ENCODE measurements at places on chromosomes 4 and X.
A peak's percentile ranks its signal among the peaks of the same experiment; 100 is the strongest.

GRCh38 chr4:4395849-4396627 lies 9.1 kb downstream of the NSG1 start:
- DNase-seq, result no peak

GRCh38 chr4:8308144-8308543 lies 38.6 kb downstream of the HTRA3 start:
- DNase-seq, result peak; percentile 0

DNA sequence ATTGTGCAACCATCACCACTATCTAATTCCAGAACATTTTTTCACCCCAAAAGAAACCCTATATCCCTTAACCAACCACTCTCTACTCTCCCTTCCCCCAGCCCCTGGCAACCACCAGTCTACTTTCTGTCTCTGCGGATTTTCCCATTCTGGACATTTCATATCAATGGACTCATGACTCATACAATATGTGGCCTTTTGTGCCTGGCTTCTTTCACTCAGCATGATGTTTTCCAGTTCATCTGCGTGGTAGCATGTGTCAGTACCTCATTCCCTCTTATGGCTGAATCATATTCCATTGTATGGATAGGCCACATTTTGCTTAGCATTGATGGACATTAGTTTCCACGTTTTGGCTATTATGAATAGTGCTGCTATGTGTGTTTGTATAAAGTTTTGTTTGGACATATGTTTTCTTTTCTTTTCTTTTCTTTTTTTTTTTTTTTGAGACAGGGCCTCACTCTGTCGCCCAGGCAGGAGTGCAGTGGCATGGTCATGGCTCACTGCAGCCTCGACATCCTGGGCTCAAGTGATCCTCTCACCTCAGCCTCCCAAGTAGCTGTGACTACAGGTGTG lies 335.4 kb downstream of the BCOR start:
- no peak for DNase-seq

DNA sequence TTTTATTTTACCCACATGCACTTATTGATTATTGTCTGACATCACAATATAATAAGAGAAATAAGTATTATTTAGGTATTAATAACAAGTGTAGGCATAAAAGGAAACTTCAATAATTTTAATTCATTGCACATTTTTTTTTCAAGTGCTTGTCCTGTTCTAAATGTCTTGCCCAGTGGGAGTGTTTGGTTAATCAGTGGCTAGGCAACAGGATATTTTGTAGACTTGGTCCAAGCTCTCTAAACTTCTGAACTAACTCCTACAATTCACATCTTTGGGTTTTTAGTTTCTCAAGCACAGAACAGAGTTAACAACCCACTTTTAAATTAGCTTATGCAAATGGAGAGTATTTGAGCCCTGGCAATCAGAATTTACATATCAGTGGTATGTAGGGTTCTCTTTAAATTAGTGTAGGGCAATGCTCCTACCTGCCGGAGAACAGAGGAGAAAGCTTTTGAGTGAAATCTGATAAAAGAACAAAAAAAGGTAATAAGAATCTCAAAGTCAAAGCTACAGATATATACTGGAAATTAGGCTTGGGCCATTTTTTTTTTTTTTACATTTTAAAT lies 353.5 kb downstream of the ADGRL3 start:
- DNase-seq, result no peak

DNA sequence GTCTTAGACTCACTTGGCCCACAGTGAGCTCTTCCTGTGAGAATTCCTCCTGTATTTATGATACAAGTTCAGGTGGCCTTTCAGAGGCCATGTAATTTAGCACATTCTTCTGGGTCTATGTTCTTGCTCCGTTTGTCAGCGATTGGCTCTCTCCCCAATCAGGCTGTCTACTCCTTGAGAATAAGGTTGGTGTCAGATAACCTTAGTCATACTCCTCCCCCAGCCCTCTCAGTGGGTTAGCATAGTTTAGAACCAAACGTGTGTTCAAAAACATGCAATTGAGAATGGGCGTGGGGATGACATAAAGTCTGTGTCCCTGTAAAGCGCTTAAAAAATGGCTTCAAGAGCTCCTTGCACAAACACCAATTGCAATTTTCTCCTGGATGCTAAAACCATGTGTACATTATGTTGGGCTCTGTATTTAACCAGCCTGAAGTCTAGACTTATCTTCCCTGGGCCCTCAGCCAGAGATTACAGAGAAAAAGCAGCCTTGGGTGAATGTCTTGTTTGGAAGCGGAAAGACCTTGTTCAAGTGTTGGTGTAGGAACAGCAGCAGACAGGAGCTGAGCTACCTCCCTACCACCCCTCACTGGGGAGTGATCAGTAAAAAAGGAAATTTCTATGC lies 9.9 kb upstream of the CT47C1 start:
- peak; percentile 20 for DNase-seq

DNA sequence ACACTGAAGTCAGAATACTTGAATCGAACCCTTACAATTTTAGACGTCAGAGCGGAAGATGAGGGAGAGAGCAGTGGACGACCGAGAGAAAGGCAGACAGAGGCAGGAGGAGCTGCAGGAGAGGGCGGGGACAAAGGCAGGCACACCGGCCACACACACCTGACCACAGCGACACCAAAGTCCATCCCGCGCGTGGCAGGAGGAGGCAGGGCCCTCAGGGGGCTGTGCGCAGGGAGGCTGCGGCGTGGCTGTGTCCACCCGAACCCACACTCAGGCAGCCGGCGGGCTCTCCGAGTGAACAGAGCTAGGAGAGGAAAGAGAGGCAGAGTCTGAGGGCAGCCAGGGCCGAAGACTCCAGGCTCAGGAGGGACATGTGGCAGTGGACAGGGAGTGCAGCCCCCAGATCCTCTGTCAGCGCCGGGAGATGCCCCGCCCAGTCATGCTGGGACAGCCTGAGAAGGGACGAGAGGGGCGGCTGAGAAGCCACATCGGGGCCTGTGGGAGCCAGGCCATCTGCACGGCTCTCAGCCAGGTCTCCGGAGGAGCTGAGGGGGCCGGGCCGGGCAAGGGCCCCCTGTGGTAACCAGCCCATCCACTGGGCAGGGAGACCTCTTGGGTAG lies 20.1 kb downstream of the GAK start:
- no peak for DNase-seq

DNA sequence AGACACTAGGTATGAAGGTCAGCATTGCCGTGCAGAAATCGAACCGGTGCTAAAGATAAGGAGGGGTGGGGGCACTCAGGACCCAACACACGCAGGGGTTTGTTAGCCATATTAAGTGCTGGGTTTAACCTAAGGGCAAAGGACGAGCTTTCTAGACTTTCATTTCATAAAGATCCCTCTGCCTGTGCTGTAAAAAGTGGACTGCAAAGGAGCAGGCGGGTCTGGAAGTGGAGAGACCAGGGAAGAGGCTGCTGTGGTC lies 1.3 kb downstream of the CASP3 start:
- DNase-seq, result no peak

- DNase-seq, result peak; percentile 84
Observed at GRCh38 chr4:40990899-40991265, 223.5 kb downstream of the APBB2 start.

DNA sequence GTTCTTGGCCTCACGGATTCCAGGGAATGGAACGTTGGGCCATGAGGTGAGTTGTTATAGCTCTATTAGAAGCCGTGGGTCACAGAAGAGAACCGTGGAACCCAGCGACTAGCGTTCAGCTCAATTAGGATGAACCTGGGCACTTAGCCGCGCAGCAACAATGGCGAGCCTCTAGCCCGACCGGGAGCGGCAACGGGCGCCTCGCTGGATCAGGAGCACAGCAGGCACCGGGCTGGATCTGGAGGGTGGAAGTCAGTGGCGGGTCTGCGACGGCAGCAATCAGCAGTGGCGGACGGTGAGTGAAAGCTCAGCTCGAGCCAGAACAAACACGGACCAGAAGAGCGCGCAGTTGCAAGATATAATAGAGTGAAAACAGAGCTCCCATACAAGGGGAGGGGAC lies 34.2 kb downstream of the AGA start:
- DNase-seq, result no peak

GRCh38 chr4:242121-242848 lies 63.0 kb downstream of the ZNF732 start:
- peak; percentile 67 for DNase-seq

DNA sequence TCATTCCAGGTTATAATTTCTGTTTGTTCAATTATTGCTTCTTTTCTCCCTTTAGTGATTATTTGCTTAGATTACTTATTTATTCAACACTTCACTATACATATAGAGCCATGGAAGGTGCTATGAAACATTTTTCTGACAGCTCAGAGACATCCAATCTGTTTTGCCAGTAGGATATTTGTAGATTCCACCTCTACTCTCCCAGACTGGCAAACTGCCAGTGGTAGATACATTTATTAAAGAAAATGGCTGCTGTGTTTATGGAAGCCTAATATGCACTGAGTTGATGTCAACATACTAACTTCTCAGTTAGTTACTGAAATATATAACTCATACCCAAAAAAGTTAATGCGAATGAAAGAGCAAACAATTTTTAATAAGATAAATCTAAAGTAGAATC lies 348.6 kb downstream of the TRAM1L1 start:
- DNase-seq, result no peak

Data from thyroid gland (tissue), 4 donors.